Endothelial cell of umbilical vein (primary cell): ENCODE measurements at places on chromosomes 3 and 15. TPM values are rescaled to one million over a fixed set of nuclear protein-coding genes. Genes with fewer than 3 reads are reported as not detected.

DNA sequence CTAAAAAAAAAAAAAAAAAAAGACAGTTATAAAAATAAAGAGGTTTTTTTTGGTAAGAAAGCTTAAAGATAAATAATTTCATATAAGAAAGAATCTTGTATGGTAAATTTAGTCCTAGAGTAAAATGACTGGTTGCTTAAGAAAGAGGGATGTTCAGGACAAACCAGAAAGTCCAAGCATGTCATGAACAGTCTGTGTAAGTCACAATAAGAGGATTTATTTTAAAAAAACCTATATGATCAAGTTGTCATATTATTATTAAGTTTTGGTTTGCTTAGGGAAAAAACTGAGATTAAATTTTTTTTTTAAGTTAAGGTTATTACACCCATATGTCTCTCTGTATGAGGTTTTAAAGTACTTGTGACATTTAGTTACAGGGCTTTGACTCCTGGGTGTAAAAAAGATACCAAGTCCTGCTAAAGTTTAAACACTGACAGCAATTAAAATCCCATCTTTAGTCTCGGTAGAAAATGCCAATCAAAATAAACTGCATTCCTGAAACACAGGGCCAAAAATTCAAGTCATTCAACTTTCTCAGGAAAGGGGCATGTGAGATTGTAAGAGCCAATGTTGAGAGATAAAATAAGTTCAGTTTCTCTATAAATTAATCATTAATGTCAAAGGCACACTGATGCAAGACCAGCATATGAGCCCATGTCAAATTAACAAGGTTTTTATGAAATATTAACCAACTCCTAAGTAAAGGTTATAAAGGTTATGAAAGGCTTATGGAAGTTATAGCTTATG lies 8.5 kb upstream of the BDH1 start:
- H3K36me3 ChIP-seq = no peaks in the 10 kb centered on the region
- DNase-seq = no peak
- no peaks in the 10 kb centered on the region for H3K4me1 ChIP-seq
- no peak overlapping the region for H3K27ac ChIP-seq
- peaks cover 26% of the 10 kb centered on the region for H3K27me3 ChIP-seq

DNA sequence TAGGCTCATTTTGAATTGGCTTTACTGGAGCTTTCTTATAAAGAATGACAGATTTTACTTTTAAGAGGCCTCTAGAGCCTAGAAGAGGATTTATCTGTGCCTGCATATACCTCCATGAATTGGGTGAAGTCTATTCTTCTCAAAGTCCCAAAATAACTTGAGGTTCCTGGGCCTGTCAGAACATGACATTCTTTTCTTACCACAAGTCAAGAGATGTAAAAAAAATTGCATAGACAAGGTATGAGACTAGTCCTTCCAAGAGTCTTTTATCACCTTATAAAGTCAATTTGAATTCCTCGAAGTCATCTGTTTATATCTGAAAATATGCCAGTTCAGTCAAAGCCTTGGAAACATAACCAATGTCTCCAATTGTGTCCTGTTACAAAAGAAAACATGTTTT lies 17.2 kb upstream of the CD200 start:
- no peaks in the 10 kb centered on the region for H3K4me1 ChIP-seq
- H3K36me3 ChIP-seq = no peaks in the 10 kb centered on the region
- no peak overlapping the region for H3K4me3 ChIP-seq
- H3K27me3 ChIP-seq = peaks cover 4% of the 10 kb centered on the region
- DNase-seq = no peak
- H3K27ac ChIP-seq = no peak overlapping the region

DNA sequence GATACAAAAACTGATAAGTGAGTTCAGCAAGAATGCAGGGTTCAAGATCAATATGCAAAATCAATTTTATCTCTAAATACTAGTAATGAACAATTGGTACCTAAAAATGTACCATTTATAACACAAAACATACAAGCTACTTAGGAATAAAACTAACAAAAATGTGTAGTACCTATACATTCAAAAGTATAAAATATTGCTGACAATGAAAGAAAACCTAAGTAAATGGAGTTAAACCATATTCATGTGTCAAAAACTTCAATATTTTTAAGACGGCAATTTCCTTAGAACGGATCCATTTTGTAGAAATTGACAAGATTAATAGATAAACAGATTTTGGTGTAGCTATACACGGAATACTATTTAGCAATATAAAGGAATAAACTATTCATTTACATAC lies 343.1 kb upstream of the CCDC54 start:
- H3K4me3 ChIP-seq = no peak overlapping the region
- H3K4me1 ChIP-seq = no peaks in the 10 kb centered on the region
- no peaks in the 10 kb centered on the region for H3K36me3 ChIP-seq
- H3K27me3 ChIP-seq = no peaks in the 10 kb centered on the region

DNA sequence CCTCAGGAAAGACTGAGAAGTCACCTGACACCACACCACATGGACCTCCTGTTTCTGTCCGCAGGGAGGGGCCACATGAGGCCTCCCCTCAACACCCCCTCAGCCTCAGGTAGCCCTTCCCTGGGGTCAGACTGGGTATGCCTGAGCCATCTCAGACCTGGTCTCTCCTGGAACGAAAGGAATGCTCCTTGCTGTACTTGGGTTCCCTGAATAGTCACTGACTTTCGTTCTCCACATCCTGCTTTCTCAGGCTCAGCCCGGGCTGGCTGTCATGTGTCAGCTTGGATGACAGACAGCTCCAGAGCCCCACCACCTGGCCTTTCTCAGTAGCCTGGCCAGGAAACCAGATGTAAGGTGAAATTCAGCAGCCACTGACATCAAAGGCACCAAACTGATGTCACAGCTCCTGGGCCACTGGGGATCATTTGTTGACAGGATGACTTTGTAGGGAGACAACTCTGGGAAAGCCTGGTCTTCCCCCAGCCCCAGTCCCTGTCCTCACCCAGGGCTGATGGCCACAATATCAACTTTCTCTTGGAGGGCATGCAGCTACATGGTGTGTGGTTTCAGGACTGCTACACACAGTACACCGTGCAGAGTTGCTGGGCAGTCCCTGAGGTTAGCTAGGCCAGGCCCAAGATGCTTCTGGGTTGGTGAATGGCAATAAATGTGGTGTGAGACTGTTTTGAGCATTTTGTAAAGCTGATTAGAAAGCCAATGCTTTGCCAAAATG lies 141.4 kb upstream of the MRPS22 start:
- no peaks in the 10 kb centered on the region for H3K36me3 ChIP-seq
- no peaks in the 10 kb centered on the region for H3K27me3 ChIP-seq
- H3K4me1 ChIP-seq = no peaks in the 10 kb centered on the region
- no peak overlapping the region for H3K27ac ChIP-seq
- no peak for DNase-seq

DNA sequence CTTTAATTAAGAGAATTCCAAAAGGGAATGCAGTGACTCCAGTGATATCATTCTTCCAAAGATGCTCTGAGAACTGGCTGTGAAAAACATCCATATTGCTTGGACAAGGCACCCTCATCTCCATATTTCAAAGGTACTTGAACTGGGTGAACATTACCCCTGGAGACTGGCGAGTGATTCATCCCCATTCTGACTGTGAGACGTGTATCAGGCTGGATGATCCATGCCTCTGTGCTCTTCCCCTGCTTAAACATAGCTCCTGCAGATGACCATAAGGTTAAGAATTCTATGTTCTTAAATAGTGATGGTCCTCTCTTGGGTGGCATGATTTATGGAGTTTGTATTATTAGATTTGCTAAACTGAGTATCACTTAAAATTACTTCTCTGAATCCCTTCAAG lies 137.8 kb downstream of the GABRB3 start:
- H3K4me3 ChIP-seq = no peak overlapping the region
- H3K27me3 ChIP-seq = no peaks in the 10 kb centered on the region
- no peaks in the 10 kb centered on the region for H3K36me3 ChIP-seq

- H3K4me3 ChIP-seq = no peak overlapping the region
- H3K36me3 ChIP-seq = no peaks in the 10 kb centered on the region
- DNase-seq = peak; percentile 68
These were observed 16.8 kb upstream of the SMAD3 start for GRCh38 chr15:67048281-67049279.

- no peaks in the 10 kb centered on the region for H3K36me3 ChIP-seq
- H3K27me3 ChIP-seq = no peaks in the 10 kb centered on the region
- H3K4me3 ChIP-seq = no peak overlapping the region
These were observed 76.0 kb downstream of the P2RY1 start for GRCh38 chr3:152910966-152911365.

Gene BTLA
- polyA plus RNA-seq = not detected in 2 replicates

Gene OR5K2
- polyA plus RNA-seq = not detected in 2 replicates

Gene ZNF80
- polyA plus RNA-seq = not detected in 2 replicates
